ENCODE measurements at places on chromosomes 3 and 15.

GRCh38 chr3:183688874-183689273 lies 8.7 kb upstream of the YEATS2 start:
- no peak for DNase-seq

GRCh38 chr3:71391361-71391760 lies 192.2 kb downstream of the FOXP1 start:
- no peak for DNase-seq

DNA sequence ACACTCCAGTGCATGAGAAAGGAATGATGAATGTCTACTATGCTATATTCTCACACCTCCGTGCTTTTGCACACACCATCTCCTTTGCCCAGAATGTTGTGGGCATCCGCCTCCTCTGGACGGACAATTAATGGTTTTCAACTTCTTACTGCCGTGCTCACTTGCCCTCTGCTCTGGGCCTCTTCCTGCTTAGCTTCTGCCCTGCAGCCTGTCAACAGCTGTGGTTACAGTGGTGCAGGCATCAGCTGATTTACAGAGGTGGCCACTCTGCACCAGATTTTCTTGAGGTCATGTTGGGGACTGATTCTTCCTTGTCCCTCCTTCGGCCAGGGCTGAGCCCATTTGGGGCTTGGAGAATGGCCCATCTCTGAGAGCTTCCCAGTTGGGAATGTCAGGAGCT lies 56.5 kb upstream of the TMEM115 start:
- no peak for DNase-seq

- DNase-seq = no peak
These were observed 1.2 kb downstream of the SHISA5 start for GRCh38 chr3:48502728-48503168.

DNA sequence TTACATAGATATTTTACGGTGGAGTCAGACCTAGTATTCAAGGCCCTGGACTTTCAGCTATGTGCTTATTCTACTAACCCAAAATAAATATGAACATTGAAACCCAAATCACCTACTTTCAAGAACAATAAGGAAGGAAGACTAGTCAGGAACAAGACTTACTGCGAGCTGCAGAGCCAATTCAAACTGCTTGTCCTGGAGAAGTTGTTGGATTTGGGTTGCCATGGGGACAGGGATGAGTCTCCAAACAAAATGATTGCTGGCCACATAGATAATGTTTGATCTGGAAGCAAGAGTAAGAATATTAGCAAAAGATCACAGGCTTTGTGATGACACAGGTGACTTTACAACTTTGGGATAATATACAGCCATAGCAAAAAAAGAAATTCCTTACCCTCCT lies 21.6 kb upstream of the PLA2G4F start:
- no peak for DNase-seq

DNA sequence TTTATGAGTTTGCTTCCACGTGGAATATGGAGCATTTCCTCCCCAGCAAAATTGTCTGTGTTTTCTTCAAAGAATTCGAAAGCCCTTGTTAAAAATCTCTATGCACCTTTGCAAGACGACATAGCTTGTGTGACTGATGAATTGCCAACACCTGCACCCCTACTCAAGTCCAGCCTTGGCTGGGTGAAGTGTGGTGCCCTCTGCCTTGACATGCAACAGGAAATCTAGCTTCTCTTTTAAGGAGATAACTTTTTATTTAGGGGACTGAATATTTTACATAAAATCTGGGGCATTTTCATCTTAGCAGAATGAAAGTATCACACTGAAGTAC lies 647 bp downstream of the HMG20A start:
- DNase-seq = no peak

DNA sequence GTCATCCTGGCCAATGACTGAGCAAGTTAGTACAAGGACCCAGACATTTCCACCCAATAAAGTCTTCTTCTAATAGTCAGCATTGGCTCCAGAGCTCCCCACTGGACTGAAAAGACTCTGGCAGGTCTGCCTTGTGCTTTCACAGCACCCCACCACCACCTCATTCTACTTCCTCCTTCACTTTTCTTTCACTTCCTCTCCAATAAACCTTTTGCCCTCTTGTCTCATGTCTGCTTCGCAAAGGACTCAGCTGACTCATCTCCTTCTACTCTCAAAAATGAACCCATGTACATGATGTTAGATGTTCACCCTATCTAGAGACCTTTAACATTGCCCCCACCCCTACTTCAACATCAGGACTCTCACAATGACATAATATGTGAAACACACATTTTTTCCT lies 181.0 kb upstream of the PPP2R3A start:
- DNase-seq = no peak
